ENCODE measurements at places on chromosomes 2 and 18.

GRCh38 chr2:207760453-207760852 lies 9.3 kb downstream of the FZD5 start:
- DNase-seq: no peak

DNA sequence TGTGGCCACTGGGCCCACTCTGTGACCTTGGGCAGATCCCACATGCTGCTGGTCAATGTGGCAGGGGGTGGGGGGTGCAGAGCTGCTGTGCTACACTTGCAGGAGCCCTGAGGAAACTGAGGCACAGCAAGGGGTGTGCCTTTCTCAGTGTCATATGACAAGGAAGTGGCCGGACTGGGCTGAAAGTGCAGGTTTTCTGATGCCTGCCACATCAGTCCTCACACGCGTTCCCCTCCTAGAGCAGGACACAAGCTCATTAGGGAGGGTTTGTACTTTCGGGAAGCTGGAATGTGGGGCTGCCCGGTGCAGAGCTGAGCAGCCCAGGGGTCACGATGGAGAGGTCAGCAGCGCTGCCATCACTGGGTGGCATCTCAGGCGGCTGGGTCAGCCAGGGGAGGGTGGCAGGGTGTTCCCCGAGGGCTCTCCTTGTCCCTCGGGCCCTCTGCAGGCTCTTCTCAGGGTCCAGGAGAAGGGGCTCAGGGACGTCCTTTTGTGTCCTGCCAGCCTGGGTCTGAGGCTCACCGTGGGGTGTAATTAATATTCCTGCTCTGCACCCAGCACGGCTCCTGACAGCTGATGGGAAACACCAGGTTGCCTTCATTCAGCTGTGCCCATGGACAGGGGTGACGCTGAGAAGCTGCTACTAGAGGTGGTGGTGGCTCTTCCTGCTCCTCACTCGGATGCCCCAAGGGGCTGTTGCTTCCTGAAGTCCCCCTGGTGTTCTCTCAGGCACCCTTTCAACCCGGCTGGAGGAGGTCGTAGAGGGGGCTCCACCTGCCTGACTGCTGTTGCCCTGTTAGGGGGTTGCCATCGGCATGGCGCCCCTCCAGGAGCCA lies 62.1 kb upstream of the HDAC4 start:
- DNase-seq: no peak

DNA sequence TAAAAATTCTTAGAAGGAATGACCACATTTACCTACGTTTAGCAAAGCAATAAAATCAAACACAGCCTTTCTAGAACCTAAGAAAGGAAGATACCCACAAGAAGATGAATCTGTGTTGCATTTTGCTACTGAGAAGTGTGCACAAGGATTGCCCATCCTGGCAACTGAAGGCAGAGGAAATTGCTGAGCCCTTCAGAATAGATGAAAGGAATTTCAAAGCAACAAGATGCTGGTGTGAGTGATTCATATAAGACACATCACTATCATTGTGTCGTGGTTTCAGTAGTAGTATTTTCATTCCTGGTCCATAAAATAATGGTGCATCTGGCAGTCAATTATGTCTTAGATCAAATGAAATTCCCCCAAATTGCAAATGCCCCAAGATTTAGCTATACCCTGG lies 48.4 kb upstream of the ANKRD44 start:
- DNase-seq: no peak

GRCh38 chr2:64212346-64212745 lies 68.1 kb upstream of the PELI1 start:
- no peak for DNase-seq

DNA sequence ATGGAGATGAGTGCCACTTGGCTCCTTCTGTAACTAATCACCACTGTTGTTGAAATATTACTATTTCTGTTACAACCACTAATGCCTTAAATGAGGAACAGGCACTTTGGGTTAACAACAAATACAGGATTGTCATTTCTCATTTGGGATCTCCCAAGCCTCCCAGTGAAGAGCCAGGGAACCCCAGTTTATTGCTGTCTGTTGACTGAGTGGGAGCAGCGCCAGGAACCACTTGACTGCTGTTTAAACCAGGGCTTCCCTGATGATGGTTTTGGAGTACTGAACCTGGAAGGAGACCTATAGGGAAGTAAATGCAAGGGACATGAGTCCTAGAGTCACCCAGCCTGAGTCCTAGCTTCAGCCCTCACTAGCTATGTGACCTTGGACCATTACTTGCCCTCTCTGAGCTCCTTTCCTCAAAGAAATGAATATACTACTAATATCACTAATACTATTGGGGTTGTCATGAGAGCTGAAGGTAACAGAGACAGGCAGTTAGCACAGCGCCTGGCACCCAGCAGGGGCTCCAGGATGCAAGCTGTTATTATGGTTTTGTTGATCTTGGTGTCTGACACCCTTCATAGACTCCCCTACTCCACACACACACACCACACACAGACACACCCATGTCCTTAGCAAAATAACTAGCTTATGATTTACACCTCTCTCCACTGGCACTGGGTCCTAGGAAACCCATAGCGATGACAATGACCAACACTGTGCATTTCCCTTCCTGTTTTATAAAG lies 104.2 kb upstream of the FZD7 start:
- DNase-seq: no peak

- no peak for DNase-seq
These were observed 1365.5 kb upstream of the CHAC2 start for GRCh38 chr2:52402128-52402527.

DNA sequence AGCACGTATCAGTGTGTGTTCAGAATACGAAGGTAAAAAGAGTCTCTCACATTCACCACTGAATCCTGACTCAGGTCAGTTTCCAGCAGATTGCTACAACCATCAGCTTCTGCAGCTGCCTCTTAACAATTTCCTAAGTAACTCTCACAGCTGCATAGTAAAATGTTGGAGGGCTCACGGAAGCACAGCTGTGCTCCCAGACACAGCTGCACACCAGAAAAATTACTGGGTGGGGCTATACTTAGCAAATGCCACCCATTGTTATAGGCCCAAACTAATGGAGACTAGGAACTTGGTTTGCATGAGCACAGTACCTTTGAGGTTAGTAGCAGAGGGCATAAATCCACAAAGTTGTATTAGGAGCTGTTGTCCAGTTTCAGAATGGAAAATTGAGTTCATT lies 153.9 kb upstream of the ERBB4 start:
- no peak for DNase-seq

DNA sequence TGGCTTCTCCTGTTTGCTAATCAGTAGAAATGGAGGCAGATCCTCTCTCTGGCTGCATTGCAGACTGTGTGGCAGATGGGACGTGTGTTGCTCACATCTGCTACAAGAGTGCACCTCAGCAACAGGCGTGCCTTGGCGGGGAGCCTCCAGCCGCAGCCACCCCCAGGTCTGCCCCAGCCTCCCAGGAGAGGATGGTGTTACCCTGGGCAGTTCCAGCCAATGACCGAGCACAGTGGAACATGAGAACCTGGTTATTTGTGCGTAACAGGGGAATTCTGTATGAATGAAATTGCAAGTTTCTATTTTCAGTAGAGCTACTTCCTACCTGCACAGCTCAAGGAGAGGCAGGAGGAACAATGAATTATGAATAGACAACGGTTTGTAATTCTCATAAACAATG lies 130.6 kb upstream of the CBLN2 start:
- no peak for DNase-seq

GRCh38 chr2:96315400-96316071 lies 9.6 kb upstream of the ITPRIPL1 start:
- no peak for DNase-seq

- no peak for DNase-seq
These were observed 162.4 kb downstream of the DLGAP1 start for GRCh38 chr18:4292696-4293095.

- no peak for DNase-seq
These were observed 206.9 kb downstream of the TNS1 start for GRCh38 chr2:217795706-217796465.

DNA sequence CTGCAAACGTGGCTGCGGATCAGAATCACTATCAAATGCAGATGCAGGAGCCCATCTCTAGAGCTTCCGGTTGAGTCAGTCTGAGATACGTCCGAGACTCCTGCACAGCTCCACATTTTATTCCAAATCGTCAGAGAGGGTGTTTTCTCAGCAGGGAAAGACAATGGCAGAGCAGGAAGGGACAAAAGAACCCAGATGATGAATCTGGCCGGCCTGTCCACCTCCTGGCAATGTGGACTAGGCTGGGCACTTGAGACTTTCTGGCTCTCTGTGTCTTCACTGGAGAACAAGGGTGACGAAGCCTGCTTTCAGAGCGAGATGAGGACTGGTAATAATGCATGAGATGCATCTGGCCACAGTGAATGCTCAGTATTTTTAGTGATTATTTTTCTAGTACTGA lies 255.9 kb upstream of the MYT1L start:
- DNase-seq: no peak

DNA sequence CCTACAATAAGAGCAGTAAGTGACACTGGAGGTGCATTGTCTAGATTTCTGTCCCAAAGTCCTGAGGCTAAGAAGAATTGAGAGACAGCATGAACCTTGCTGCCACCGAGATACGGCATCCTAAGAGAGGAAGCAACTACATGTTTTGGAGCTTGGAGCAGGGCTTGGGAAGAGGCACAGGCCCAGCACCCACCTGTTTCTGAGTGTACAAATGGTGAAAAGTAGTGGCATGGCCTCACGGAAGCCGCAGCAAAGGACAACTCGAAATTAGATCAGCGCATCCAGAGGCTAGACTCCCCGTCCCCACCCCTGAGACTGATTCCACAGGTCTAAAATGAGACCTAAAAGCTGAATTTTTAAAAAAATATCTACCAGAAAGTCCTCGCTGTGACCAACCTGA lies 127.5 kb downstream of the PTGR3 start:
- DNase-seq: no peak

GRCh38 chr2:30405260-30405605 lies 41.8 kb upstream of the LCLAT1 start:
- DNase-seq: no peak

DNA sequence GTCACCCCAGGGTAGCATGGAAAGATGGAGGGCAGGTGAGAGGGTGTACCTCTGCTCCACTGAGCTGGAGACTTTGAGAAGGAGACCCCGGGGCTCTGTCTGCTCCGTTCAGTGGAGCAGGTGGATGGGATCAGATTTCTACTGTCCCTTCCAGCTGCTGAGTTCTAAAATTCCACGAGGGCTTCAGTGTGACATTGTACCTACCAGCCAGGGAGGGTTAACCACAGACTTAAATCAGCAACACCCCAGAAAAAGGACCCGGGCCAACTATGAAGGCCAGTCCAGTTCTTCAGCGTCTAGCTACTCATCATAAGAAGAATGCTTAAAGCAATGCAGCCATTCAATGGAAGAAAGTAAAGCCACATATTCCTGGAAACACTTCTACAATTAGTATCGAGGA lies 23.8 kb downstream of the STAT1 start:
- DNase-seq: no peak

- no peak for DNase-seq
These were observed 153.9 kb upstream of the LGALSL start for GRCh38 chr2:64300066-64300465.

- DNase-seq: no peak
These were observed 50.3 kb downstream of the INHBB start for GRCh38 chr2:120396013-120396860.

DNA sequence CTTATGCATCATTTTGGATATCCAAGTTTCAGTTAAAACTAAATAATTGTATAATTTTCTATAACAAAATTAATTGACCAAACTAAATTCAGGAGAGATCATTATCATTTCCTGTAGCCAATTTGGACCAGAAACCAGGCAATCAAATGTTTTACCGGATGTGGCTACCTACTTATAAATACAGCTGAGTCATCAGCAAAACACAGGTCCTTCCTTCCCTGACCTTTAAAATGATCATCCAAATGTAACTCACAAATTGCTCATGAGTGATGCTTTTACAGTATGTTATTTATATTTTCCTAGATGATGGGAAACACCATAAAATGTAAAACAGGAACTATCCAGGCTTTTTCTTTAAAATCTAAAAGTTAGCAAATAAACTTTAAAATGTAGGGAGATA lies 133.7 kb downstream of the CBLN2 start:
- no peak for DNase-seq

- DNase-seq: peak; percentile 52
These were observed 33.7 kb upstream of the MBOAT2 start for GRCh38 chr2:9037166-9037565.

GRCh38 chr2:98026927-98027522 lies 31.3 kb upstream of the TMEM131 start:
- DNase-seq: no peak

- DNase-seq: no peak
These were observed 1492.9 kb upstream of the CELF4 start for GRCh38 chr18:39058386-39059000.

DNA sequence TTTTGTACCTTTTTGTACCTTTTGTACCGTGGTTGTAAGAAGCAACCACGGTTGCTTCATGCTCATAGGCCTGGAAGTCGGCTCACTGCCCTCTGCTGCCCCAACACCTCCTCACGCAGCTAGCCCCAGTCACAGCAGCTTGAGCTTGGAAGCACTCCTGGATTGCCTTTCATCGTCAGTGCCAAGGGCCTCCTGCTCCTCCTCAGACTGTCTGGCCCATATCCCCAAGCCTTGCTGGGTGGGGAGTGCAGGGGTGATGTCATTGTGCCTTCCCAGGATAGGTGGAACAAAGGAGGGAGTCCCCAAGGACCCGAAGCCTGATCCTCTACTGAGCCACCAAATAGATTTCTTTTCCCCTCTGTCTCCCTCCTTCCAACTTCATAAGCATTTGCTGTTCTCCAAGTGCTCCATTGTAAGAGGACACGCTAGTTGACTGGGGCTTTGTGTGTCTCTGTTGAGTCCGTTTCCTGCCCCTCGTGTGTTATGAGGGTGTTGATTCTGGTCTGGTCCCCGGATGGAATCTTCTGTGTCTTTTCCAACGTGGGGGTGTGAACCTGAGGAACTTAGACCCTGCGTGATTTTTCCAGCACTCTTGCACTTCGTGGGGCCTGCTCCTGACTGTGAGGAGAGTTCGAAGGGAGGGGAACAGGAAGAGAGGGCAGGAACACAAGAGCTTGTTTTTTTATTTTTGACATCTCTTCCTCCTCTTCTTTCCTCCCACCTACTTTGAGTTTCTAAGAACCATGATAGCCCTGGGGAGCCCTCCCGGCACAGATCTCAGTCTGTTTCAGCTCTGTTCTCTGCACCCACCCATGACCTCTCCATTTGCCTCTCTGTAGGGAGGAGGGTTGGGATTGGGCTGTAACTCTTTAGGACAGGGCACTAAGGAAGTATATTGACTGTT lies 127.2 kb upstream of the EML6 start:
- DNase-seq: no peak

DNA sequence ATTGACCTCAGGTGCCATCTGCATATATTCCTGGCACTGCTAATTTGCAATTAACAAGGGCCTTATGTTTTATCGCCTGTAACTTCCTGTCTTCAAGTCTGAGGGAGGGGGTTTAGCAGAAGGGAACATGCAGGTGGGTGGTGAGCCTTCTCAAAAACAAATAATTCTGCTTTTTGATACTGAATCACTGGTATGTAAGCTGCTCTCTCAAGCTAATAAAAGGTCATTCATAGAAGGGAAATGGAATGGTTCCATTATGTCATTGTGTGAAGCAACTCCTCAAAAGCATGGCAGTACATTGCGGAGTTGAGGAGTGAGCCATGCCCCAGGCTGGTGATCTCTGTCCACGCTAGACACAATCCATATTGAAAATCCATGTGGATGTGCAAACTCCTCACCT lies 414.8 kb upstream of the ID2 start:
- no peak for DNase-seq
